Fibroblast of skin of right quadriceps (primary cell): ENCODE measurements at places on chromosomes 6 and 20.
A peak's percentile ranks its signal among the peaks of the same experiment; 100 is the strongest.

GRCh38 chr6:75296811-75297779 is 12.5 kb upstream of the TMEM30A start:
- peak; percentile 73 for DNase-seq

- peak; percentile 52 for DNase-seq
These were observed 2.8 kb upstream of the DIDO1 start for GRCh38 chr20:62929051-62929538.

- no peak for DNase-seq
These were observed 151.6 kb downstream of the EPM2A start for GRCh38 chr6:145583753-145584152.

DNA sequence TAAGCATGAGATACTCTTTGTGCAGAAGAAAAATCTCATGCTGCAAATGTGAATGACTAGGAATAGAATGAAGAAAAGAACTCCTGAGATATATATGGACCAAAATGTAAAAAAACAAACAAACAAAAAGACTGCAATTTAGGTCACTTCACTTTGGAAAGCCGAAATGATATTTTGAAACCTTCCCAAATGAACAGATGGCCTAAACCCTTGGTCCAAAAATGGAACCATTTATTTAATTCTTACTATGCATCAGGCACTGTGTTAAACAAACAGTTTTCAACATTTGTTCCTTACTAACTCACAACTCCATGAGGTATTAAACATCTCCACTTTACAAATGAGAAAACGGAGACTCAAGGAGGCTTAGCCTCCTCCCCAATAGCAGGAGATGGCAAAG is 107.5 kb downstream of the VIP start:
- DNase-seq, result no peak

- no peak for DNase-seq
These were observed 264.4 kb downstream of the COL12A1 start for GRCh38 chr6:74941424-74941823.

GRCh38 chr6:42042108-42042507 is 8.2 kb upstream of the TAF8 start:
- no peak for DNase-seq

DNA sequence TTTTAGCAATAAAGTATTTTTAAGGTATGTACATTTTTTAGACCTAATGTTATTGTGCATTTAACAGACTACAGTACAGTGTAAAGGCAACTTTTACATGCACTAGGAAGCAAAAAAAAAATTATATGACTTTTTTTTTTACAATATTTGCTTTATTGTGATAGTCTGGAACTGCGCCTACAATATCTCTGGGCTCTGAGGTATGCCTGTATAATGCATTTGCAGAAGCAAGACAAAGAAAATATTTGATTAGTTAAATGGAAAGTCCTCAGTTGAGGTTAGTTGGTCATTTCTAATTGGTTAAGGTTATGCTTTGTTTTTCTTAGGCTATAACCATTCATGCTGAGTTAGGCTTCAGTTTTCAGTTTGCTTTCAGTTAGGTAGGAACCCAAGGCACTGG is 46.9 kb upstream of the SMAP1 start:
- DNase-seq, result no peak

GRCh38 chr20:47782076-47782475 is 3.2 kb downstream of the SULF2 start:
- DNase-seq, result no peak

DNA sequence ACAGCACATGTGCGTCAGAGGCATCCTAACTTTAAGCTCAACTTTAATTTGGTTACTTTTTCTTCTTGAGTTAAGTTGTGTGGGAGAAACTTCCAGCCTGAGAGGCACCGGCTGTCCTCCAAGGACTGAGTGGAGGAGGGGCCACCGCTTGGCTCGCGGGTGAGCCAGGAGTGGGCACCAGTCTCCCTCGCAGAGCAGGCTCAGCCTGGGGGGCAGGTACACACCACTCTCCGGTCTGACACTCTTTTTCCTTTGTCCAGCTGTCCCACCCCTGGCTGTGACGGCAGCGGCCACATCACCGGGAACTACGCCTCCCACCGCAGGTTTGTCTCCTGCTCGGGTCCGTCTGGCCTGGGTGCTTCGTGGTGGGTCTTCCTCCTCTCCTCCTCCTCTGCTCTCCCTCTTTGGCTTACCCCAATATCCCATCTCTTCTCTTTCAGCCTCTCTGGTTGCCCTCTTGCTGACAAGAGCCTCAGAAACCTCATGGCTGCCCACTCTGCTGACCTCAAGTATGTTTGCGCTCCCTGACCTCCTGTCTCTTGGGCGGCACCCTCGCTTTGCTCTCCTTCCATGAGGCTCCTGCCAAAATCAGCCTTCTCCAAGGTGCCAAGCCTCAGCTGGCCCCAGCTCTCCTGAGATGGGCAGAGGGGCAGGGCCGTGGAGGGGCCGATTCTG is 32.6 kb upstream of the PCMTD2 start:
- DNase-seq, result no peak

- DNase-seq, result no peak
These were observed 148.5 kb upstream of the DEFB112 start for GRCh38 chr6:50198245-50198644.

DNA sequence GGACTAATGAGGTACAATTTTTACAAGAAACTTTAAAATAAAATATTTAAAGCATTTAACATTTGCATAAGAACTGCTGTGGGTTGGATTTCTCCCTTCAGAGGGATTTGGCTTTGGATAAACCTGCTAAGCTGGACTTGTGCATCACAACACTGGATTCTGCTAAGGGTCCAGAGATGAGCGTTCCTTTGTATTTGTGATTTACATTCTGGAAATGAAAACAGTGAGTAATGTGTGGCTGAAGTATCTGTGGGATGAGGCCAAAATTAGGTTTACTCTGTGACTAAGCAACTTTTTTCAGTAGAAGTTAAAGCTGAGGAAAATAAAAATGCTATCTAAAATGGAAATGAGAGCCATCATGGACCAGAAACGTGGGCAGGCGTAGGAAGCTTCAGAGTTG is 494.3 kb downstream of the EPM2A start:
- DNase-seq, result peak; percentile 58

- DNase-seq, result peak; percentile 41
These were observed 75.2 kb upstream of the GLP1R start for GRCh38 chr6:38973178-38974057.

DNA sequence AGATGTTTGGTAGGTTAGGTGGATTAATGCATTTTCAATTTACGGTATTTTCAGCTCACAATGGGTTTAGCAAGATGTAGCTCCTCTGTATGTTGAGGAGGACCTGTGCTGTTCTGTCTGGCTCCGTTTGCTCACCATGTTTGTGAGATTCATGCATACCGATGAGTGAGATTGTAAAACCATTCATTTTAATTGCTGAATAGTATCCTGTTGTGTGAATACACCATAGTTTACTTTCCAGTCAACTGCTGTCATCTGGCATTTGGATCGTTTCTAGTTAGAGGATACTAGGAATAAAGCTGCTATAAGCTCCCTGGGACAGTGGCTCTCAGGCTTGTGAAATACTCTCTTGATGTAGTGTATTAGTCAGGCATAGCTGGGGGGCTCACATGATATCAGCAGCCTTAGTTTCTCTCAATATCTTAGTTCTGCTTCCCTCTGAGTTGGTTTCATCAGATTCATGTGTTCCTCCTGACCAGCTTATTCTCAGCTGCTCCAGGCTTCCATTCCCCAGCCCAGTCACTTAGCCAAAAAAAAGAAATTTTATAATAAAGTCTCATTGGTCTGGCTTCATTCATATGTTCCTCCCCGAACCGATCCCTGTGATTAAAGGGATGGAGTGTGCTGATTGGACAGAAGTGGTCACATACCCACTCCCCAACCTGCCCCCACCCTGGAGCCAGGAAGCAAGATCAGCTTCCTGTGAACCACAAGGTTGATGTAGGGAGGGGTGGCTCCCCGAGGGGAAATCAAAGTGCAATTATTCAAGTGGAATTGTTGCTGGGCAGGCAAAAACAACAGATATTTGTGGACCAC is 10.9 kb upstream of the B4GALT5 start:
- peak; percentile 58 for DNase-seq

- DNase-seq, result no peak
These were observed 76.3 kb upstream of the SGK1 start for GRCh38 chr6:134394208-134394607.

DNA sequence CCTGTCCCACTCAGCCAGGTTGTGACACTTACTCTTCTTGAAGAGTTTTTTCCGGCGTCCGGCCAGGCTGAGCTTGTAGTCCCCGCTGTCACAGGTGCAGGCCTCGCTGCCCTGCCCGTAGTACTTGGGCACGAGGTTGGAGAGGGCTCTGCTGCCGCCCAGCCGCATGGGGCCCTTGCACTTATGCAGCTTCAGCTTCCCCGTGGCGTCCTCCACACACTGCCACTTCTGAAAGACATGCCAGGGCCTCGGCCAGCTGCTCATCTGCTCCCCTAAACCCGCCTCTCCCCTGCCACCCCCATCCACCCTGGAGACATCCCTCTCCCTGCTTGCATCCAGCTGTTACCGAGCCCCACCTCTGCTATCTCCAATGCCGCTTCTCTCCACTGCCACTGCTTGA is 113.1 kb downstream of the SULF2 start:
- DNase-seq, result no peak

GRCh38 chr20:24488800-24489175 is 19.4 kb downstream of the SYNDIG1 start:
- DNase-seq, result no peak

- no peak for DNase-seq
These were observed 13.3 kb upstream of the KCNK15 start for GRCh38 chr20:44732327-44732726.

- no peak for DNase-seq
These were observed 34.8 kb downstream of the SH3BGRL2 start for GRCh38 chr6:79665725-79666551.

- no peak for DNase-seq
These were observed 1.3 kb upstream of the REPS1 start for GRCh38 chr6:138989098-138989983.

DNA sequence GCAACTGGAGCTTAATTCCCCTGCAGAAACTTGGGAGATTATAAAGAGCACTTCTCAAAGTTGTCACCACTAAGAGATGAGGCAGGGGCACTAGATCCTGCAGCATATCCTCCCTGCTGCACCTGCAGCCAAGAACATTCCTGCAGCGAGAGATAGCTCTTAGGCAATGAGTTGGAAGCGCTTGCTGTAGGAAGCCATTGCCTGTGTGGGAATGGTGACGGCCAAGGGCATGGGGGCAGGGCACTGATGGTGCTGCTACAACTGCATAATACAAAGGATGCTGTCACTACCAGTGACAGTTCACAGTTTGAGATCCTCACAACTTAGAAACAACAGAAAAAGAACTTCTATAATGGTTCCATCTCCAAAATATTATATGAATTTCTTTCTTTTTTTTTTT is 89.9 kb downstream of the CDS2 start:
- no peak for DNase-seq

GRCh38 chr6:37788259-37788658 is 31.3 kb upstream of the ZFAND3 start:
- no peak for DNase-seq

GRCh38 chr20:16005021-16005914 is 568.0 kb downstream of the KIF16B start:
- DNase-seq, result no peak

GRCh38 chr20:20462185-20462584 is 94.3 kb downstream of the INSM1 start:
- DNase-seq, result no peak

GRCh38 chr20:59082077-59082740 is 39.6 kb upstream of the PRELID3B start:
- peak; percentile 60 for DNase-seq

GRCh38 chr6:149967591-149967990 is 3.8 kb downstream of the ULBP1 start:
- DNase-seq, result no peak

- no peak for DNase-seq
These were observed 26.0 kb downstream of the TOX2 start for GRCh38 chr20:43940518-43941225.

GRCh38 chr20:56945057-56945456 is 316.0 kb downstream of the TFAP2C start:
- peak; percentile 7 for DNase-seq

GRCh38 chr6:147211349-147211748 is 7.1 kb downstream of the STXBP5 start:
- no peak for DNase-seq

GRCh38 chr6:147201885-147202515 is 2.2 kb upstream of the STXBP5 start:
- peak; percentile 38 for DNase-seq

- DNase-seq, result no peak
These were observed 232.3 kb upstream of the DTNBP1 start for GRCh38 chr6:15894973-15895725.

GRCh38 chr6:35381132-35381531 is 38.8 kb downstream of the PPARD start:
- DNase-seq, result peak; percentile 37

DNA sequence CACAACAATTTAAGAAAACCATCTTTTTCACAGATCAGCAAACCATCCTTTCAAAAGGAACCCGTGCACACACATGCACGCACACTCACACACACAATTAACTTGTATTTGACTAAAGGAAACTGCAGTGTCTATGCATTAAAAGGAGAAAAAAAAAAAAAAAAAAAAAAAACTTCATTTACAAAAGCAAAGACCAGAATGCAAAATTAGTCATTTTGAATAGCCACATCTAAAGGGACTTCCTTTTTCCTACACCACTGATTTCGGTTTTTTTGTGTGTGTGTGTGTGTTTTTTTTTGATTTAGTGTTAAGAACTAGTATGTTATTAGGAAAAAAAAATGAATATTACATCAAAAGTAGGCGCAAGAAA is 6.3 kb downstream of the ZMYND8 start:
- DNase-seq, result no peak

DNA sequence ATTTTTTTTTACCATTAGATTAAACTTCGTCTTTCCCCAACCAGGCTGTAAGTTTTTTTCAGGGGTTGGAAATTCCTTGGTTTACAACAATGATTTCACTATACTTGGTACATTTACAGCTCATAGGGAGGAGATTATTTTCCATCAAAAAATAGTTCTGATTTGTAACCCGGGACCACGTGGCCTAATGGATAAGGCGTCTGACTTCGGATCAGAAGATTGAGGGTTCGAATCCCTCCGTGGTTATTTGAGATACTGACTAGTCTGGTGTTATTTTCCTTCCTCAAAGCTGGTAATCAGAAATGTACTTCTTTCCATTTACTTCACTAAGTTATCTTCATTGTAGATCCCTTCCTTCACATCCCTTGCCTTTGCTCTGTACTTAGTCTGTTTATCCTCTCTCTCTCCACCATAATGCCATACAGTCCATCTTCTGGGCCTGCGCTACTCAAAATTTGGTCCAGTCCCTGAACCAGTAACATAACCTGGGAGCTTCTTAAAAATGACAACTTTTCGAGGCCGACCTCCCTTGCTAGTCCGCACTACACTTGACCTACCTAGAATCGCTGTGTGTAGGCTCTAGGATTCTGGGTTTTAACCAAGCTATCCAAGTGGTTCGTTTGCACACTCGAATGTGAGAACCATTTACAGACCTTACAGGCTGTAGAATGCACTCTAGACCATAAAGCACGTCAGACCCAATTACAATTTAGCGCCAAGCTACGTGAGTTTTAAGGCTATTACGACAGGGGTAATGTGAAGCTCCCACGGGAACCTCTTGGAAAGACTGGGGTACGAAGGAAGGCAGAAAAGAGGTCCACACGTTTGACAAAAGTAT is 42.1 kb upstream of the BTN3A2 start:
- peak; percentile 95 for DNase-seq
